ENCODE measurements at places on chromosomes 5 and 9.

- DNase-seq = no peak
These were observed 122.0 kb upstream of the RANBP3L start for GRCh38 chr5:36423578-36424307.

DNA sequence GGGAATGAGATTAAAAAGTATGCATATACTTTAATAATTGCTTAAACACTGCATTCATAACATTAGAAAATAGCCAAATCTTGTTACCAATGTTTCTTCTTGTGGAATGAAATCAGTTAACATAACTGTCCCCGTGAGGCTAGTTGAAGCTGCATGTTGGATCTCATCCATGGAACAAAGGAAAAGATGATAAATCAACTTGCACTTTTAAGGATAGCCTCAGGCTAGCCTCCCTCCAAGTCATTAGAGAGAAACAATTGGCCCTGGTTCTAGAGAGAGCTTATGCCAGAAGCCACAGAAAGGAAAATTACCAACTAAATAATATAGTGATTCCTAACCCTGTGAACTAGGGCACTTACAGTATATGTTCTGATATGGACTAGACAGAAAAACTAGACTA is 66.9 kb downstream of the GRIN3A start:
- no peak for DNase-seq

- DNase-seq = no peak
These were observed 768 bp downstream of the YTHDC2 start for GRCh38 chr5:113514289-113514635.

GRCh38 chr9:31323726-31324444 is 1060.6 kb upstream of the ACO1 start:
- no peak for DNase-seq

DNA sequence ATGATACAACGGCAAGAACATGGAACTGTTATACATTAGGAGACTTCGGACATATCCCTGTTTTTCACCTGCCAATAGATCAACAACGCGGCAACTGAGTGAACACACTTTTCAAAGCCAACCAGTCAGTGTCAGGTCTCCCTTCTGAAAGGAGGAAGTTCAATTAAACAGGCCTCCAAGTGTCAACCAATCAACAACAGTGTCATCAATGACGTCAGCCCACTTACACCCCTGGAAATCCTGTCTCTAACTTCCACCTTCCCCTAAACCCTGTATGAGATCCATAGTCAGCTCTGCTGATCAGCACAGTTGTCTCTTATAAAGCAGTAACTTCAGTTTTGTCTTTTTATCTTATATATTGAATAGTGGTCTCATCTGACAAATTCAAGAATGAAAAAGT is 36.6 kb downstream of the DMRT3 start:
- DNase-seq = no peak

Measured in GM04504 (cell line).